Activated CD4-positive, CD25-positive, alpha-beta regulatory T cell treated with anti-CD3 and anti-CD28 coated beads, Interleukin-2, amount 50 U/mL, for 24 hours (primary cell): ENCODE measurements at places on chromosomes 7 and 10.

DNA sequence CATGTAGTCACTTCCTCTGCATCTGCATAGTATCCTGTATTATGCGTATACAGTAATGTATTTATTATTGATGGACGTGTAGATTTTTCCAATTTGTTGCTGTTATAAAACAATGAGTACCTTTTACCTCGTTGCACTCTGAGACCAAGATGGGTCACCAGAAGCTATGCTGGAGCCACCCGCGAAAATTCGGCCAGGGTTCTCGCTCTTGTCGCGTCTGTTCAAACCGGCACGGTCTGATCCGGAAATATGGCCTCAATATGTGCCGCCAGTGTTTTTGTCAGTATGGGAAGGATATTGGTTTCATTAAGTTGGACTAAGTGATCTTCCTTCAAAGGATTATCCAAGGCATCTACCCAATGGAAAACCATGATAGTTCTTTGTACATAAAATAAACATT, 1.0 kb downstream of the PSMC2 start:
- ATAC-seq: no peak

DNA sequence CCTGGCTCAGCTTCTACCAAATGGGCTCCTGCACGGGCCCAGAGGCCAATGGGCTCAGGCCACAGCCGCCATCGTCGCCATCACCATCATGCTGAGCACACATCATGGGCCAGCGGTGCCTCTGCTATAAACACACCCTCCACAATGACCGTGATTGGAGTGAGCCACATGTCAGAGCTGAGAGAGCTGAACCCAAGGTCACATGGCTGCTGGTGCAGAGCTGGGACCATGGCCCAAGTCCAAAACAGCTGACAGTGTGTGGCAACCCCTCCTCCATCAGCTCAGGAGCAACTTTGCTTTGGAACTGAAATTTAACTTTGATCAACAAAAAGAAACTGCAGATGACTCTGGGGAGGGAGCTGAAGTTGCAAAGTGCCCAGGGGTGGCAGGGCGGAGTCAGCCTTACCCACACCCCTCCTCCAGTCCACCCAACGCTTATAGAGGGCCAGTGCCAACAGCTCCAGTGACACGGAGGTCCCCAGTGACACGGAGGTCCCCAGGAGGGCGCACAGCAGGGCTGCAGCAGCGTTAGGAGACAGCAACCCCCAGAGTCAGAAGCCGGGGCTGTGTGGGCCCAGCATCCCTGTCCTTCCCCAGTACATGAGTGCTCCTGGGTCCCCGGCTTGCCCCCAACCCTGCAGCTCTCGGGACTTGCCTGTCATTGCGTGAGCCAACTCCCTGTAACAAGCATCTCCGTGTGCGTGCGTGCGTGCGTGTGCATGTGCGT, 249.6 kb downstream of the ELFN1 start:
- no peak for ATAC-seq

- no peak for ATAC-seq
Observed at GRCh38 chr7:104976966-104977636, 36.9 kb upstream of the KMT2E start.

DNA sequence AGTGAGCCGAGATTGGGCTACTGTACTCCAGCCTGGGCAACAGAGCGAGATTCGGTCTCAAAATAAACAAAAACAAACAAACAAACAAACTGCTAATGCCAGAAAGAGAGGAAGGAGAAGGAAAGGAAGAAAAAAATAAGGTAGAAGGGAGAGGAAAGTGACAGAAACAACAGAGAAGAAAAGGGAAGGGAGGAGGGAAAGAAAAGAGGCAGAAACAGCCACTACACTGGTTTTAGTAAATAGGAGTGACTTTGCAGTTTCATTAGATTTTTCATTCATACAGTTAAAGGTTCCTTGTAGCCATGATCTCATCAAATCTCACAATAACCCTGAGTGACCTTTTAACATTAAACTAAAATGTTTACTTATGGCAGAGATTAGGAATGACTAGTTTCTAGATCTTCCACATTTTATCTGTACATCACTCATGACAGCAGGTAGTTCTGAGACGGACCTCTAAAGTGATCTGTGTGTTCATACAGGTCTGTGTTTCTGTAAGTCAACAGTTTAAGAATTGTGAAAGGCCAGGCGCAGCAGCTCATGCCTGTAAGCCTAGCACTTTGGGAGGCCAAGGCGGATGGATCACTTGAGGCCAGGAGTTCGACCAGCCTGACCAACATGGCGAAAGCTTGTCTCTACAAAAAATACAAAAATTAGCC, 191.3 kb upstream of the KLF14 start:
- ATAC-seq: peak; percentile 48

- no peak for ATAC-seq
Observed at GRCh38 chr10:34320265-34320664, 494.8 kb downstream of the PARD3 start.

GRCh38 chr7:2729031-2729892, 41.3 kb downstream of the AMZ1 start:
- no peak for ATAC-seq

- no peak for ATAC-seq
Observed at GRCh38 chr10:107415446-107415845, 250.9 kb upstream of the SORCS1 start.

- no peak for ATAC-seq
Observed at GRCh38 chr7:115269486-115269885, 347.6 kb downstream of the MDFIC start.

GRCh38 chr7:112021379-112022044, 184.7 kb downstream of the DOCK4 start:
- ATAC-seq: no peak

GRCh38 chr10:13969792-13970140, 361.0 kb downstream of the FRMD4A start:
- ATAC-seq: peak; percentile 71

GRCh38 chr7:152974577-152974976, 215.0 kb downstream of the ACTR3B start:
- no peak for ATAC-seq

DNA sequence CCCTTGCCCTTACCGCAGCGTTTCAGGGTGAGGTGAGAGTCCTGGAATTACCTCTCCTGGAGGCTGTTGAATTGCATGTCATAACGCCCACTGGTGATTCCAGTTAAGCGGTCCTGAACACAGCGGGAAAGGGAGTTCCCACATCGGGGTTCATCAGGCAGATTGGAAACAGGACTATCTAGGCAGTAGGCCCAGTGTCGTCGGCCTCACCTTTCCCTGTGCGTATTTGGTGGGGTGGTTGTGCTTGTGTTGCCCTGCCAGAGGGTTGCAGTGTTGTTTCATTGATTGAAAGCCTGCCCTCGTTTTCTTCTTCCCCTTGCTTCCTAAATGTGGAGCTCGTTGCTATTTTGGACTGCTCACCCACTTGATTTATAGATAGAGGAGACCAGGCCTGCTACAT, 10.6 kb upstream of the SUN1 start:
- ATAC-seq: no peak

DNA sequence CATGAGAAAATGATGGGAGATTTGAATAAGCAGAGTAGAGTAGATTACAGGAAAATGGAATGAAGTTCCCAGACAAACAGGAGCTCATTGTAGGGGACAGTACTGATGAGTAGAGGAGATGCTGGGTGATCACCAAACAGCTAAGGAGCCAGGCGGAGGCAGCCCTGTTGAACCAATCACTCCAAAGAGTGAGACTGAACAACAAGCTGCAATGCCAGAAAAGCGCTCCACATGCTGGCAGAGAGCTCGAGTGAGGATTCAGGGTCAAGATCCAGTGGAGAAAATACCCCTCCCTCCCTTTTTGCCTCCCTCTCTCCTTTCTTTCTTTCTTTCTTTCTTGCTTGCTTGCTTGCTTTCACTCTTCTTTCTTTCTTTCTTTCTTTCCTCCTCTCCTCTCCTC, 133.3 kb downstream of the PFKFB3 start:
- ATAC-seq: no peak

DNA sequence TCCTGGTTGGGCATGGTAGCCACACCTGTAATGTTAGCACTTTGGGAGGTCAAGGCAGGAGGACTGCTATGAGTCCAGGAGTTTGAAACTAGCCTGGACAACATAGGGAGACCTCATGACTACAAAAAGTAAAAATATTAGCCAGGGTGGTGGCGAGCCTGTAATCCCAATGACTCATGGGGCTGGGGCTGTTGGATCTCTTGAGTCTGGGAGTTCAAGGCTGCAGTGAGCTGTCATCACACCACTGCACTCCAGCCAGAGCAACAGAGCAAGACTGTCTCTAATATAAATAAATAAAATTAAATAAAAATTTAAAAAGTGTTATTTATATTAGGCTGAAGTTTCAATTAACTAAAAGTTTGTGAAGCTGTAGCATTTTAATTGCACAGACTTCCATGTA, 207.3 kb downstream of the NXPH1 start:
- no peak for ATAC-seq

DNA sequence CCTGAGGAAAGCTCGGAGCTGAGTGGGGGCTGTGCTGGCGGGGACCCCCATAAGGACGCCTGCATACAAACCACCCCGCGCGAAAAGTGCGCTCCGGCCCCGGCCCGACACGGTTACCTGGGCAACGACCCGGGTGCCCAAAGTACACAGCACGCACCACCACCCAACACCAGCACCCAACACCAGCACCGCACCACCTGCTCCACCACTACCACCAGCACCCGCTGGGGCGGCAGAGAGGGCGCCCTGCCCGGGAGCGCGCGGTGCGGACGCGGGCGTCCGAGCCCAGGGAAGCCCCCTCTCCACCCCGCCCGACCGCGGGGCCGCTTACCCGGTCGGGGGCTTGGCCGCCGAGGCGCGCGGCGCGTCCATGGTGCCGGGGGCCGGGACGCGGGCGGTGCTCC, 345 bp downstream of the COBL start:
- no peak for ATAC-seq

DNA sequence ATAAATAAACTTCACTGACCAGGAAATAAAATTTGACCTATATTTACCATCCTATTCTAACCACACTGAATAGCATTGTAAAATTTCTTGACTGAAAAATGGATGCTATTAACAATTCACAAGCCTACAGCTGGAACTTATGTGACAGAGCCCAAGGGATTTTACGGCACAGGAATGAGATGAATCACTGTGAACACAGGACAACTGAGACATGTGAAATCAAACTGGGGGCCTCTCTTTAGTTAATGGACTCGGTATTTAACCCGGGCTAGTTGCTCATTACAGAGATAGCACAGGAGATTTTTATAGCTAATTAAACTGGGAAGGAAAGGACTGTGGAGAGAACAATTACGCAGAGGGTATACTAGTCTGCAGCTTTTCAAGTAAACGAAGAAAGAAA, 100.6 kb downstream of the MICU1 start:
- ATAC-seq: no peak

DNA sequence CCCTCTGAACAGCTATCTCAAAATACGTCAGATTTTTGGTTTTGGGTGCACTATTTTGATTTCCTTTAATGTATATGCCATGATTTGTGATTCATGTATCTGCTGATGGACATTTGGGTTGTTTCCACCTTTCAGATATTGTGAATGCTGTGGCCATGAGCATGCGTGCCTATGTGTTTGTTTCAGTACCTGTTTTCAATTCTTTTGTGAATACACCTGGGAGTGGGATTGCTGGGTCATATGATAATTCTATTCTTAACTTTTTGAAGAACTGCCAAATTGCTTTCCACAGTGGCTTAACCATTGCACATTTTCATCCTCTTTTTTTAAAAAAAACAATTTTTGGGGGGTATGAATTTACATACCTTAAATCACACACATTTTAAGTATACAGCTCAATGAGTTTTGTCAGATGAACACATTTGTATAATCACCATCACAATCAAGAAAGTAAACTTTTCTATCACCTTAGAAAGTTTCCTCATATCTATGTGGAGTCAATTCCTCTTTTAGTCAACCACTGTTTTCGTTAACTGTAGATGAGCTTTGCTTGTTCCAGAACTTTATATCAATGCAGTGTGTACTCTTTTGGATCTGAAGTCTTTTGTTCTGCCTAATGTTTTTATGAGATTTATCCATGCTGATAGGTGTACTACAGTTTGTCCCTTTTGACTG, 36.9 kb downstream of the CYP26A1 start:
- no peak for ATAC-seq

DNA sequence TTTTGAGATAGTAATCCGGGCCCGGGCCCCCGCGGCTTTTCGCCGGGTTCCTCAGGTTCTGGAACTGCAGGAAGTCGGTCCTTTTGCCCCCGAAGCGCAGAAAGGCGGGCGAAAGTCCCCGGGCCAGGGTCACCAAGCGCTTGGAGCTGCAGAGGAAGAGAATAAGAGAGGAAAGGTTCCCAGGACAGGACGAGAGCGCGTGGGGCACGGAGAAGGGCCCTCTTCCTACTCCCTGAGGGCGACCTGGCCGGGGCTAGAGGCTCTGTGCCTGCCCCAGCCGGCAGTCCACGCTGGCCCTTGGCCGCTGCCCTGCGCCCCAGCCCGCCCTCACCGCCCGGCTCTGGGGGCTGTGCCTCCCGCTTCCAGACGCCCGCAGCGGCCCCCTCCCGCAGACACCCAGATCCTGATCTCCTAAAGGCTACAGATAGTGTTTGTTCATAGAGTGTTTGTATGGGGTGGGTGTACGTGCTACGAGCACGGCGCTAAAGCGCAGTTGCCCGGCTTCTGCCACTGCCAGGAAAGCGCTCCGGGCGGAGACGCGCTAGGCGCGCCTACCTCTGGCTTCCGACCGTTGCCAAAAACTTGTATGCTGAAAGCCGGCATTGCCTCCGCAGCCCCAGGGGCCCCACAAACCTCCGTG, 3.2 kb downstream of the HPSE2 start:
- ATAC-seq: no peak

- no peak for ATAC-seq
Observed at GRCh38 chr10:113846036-113846435, 7.8 kb downstream of the DCLRE1A start.

- no peak for ATAC-seq
Observed at GRCh38 chr7:31457551-31457950, 56.3 kb upstream of the ITPRID1 start.

DNA sequence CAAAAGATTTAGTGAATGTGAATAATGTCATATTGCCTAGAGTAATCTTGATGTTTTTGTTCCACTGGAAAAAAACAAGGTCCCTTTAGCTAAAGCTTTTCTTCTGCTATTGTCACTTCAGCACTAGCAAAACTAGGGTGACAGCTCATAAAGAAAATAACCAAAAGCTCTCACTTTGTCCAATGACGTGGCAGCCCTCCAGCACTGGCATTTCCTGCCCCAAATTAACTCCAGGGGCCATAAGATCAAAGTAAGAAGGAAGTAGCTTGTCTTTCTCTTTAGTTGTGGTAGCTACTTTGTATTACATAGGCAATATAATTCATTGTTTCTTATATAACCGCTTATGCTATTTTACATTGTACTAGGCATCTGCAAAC, 47.3 kb downstream of the LRRN3 start:
- ATAC-seq: peak; percentile 91

DNA sequence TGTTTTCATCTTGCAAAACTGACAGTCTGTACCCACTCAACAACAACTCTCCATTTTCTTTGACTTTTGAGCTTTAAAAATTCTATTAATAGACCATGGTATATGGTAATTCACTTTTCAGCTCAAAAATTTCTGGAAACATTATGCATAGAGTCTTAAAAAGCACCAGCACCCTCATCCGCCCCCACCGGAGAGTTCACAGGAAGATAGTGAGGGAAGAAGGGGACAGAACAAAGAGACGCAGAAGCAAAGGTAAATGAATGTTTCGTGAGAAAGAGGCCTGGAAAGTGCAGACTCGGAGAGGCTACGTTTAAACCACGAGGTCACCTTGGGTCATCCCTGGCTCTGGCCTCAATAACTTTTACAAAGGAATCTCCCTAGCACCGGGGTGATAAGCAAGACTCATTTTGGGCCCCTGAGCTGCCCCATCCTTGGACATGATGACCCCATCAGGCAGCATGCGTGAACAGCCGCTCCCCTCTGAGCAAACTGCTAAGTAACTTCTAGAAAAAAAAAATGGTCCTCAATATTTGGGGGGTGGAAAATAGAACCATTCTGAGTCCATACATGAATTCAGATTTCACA, 96.3 kb downstream of the CPXM2 start:
- ATAC-seq: no peak
